ENCODE measurements at places on chromosomes 7 and 10. TPM values are rescaled to one million over a fixed set of nuclear protein-coding genes. Genes with fewer than 3 reads are reported as not detected.

DNA sequence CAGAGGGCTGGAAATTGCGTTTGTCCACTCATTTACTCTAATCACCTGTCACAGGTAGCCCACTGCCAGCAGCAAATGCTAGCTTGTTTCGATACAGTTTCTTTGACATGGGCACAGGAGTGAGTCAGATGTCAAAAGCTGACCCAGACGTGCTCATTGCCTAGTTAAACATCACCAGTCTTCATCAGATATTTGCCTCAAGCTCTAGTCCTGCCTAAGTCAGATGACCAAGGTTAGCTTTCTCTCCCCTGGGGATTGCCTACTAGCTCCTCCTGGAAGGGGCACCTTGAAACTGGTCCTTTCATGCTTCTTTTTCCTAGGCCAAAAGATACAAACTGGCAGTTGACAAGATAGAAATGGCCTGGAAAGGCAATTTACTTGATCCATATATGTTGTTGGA is 35.2 kb downstream of the GPAM start:
- DNase-seq, result no peak

The ELN gene
- 100.0 TPM for total RNA-seq

The TFPI2 gene
- total RNA-seq, result 5.1 TPM

GRCh38 chr7:116206141-116206540 is 4.2 kb upstream of the TES start:
- DNase-seq, result no peak

DNA sequence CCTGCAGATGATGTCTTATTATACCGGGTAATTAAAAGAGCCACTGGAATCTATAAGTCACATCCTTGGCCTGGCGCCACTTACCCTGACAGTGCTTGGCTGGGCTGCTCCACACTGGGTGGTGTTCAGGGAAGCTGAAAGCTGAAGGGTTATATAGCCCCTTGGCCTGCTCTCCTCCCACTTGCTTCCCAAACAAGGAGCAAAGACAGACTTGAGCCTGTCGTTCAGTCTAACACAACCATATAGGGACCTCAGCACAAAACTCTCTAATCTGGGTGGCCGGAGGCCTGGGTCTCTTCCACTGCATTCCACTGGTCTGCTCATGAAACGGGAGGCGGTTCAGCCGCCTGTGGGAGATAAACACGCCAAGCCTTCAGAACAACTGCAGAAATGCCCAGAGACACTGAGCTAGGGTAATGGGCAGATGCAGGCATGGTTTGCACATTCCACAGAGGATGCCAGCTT is at the start of gene ACTA2:
ACTA2 (minus strand) TSS at position 127 of the 465 bp plus-strand sequence. CDS start 3,843 bp downstream, outside the sequence.
- peak; percentile 80 for DNase-seq

DNA sequence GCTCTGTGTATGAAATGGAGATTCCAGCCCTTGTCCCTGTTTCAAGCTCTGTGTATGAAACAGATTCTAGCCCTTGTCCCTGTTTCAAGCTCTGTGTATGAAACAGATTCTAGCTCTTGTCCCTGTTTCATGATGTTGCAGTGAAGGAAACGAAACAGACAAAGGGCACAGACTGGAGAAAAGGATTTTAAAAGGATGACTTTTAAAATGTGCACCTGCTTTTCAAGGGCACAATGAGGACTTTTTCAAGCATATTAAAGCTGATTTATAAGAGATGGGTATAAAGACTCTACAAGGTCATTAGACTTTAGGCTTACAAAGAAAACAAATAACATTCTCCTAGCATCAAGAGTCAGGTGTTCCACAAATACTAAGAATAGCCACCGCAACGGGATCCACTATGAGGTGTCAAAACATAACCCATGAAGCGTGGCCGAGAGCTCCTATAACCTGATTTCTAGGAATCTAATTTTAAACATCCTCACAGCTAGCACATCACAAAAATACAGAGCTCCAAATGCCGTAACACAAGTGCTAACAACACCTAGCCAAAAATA is 29.0 kb downstream of the DIP2C start:
- no peak for DNase-seq

The ZNF487 gene
- 4.0 TPM for total RNA-seq

The TRPV6 gene
- total RNA-seq, result not detected

The FAM25G gene
- total RNA-seq, result not detected

- DNase-seq, result no peak
Measured at GRCh38 chr10:85280014-85280413, 951.6 kb downstream of the CCSER2 start.

DNA sequence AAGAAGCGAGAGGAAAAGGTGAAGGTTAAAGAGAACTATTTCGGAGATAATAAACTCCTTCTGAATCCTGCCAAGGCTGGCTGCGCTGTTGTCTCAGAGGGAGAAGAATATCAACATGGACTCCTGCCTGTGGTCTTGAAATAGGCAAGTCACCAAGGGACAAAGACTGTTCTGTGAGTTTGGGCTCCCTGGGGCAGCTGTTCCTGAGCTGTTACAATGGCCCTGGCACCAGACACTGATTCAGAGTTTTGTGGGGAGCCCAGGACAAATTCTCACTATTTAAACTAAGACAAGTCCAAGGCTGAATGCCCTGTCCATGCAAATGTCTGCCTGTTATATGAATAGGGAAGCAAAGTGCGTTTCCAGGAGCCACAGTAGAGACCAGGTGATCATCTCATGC is 81.4 kb downstream of the PRPF18 start:
- no peak for DNase-seq

The HERPUD2 gene
- total RNA-seq, result 16.8 TPM

The AKR1E2 gene
- 12.5 TPM for total RNA-seq
